Stimulated activated CD8-positive, alpha-beta memory T cell treated with anti-CD3 and anti-CD28 coated beads, Interleukin-7, amount 100 ng/mL, for 24 hours (primary cell): ENCODE measurements at places on chromosomes 2 and 18.

- no peak for DNase-seq
These were observed 101.5 kb upstream of the ODC1 start for GRCh38 chr2:10549621-10550020.

GRCh38 chr2:221596192-221596591 is 24.1 kb upstream of the EPHA4 start:
- DNase-seq = no peak

DNA sequence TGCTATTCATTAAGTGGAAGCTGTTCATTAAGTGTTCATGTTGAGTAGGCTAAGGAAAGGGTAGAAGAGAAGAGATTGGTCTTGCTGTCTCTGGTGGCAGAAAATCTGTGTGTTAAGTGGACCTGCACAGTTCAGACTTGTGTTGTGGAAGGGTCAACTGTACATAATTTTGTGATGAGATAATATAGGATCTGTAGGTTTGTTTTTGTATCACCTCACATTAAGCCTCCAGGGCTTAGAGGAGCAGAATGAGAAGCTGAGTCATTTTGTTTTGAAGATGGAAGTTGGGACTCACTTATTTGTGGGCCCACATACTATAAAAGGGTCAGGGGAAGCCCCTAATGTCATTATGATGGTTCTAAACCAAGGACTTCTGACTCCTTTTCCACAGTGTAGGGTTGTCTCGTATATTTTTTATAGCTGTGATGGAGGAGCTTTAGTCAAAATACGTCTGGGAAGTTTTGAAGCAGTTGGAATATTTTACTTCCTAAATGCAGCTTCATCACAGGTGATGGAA is 18.2 kb downstream of the PMS1 start:
- DNase-seq = no peak

GRCh38 chr2:230781130-230781797 is 68.6 kb downstream of the CAB39 start:
- no peak for DNase-seq

GRCh38 chr18:46060359-46060841 is 11.7 kb downstream of the PSTPIP2 start:
- no peak for DNase-seq

- no peak for DNase-seq
These were observed 37.8 kb downstream of the AGPS start for GRCh38 chr2:177430411-177430810.

DNA sequence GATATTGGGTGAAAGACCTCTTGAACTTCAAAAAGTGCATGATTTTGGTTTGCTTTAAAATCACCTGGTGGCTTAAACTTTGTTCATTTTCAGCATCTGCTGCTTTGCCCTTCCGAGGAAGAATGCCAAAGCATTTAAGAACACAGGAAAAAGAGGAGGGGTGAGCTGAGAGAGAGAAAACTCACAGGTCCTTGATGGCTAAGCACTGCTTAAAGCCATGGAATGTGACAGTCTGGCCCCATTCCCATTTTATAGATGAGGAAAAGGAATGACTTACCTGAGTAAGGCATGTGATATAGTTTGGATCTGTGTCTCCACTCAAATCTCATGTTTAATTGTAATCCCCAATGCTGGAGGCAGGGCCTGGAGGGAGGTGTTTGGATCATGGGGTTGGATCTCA is 58.1 kb downstream of the KCNS3 start:
- DNase-seq = no peak

DNA sequence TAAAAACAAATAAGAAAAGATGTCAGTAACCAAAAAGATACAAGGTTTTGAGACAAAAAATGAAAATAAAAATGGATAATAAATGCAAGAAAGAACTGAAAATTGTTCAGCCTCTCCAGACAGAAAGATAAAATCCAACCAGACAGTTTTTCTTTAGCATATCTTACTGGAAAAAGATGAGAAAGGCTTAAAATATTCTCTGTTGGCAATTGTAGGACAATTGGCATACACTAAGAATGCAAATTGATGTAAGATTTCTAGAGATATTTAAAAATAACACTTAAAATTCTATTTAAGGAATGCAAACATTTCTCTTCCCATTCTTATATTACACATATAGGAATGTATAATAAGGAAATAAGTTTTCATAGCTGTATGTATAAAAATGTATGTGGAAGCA is 590.6 kb downstream of the DSC3 start:
- DNase-seq = no peak

GRCh38 chr2:134167015-134167414 is 86.9 kb upstream of the MGAT5 start:
- no peak for DNase-seq

GRCh38 chr2:144759746-144760145 is 239.8 kb upstream of the ZEB2 start:
- no peak for DNase-seq

DNA sequence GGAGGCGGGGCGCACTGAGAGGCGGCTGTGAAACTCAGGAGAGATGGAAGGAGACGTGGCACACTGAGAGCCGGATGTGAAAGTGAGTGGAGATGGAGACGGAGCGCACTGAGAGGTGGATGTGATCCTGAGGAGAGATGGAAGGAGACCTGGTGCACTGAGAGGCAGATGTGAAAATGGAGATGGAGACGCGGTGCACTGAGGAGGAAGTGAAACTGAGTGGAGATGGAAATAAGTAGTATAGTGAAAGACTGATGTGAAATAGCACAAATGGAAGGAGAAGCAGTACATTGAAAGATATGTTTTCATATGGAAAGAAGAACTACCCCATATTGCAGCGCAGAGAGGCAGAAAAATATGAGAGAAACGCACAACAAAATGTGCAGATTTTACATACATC is 281.6 kb upstream of the RGPD4 start:
- DNase-seq = no peak

DNA sequence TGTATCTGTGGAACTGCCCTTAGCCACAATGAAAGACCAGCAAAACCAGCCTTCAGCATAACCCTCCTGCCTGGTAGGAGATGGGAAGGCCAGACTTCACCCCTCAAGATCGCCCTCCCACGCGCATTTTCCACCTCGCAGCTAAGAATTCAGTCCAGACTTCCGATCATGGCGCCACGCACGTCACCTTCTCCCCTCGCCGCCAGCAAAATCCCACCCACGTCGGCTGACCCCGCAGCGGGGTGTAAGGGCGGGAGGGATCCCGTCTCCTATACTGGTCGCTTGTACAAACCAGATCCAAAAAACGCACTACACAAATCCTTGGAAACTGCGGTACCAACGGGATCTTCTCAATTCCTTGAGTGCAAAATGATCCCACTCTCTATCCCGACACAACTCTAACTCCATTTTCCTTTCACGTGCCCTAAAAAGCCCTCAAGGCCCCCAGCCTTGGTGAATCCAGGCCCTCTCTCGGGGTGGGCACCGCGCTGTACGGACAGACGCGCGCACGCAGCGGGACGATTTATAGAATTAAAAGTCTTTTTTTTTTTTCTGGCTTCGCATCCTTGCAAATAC is 1.0 kb upstream of the BMPR2 start:
- DNase-seq = peak; percentile 8

DNA sequence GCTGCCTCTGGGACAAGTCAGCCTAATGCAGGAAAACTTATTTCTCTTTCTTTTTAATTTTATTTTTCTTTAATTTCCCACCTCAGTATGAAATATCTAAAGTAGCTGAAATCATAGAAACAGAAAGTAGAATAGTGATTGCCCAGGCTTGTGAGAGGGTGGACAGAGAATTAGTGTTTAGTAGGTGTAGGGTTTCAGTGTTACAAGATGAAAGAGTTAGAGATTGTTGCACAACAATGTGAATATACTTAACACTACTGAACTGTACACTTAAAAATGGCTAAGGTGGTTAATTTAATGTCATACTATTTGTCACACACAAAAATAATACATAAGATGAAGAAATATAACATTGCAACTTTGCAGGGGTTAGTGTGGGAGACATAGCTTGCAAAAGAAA is 80.8 kb downstream of the NAT8 start:
- no peak for DNase-seq

- no peak for DNase-seq
These were observed 42.7 kb downstream of the SFXN5 start for GRCh38 chr2:73028841-73029240.

DNA sequence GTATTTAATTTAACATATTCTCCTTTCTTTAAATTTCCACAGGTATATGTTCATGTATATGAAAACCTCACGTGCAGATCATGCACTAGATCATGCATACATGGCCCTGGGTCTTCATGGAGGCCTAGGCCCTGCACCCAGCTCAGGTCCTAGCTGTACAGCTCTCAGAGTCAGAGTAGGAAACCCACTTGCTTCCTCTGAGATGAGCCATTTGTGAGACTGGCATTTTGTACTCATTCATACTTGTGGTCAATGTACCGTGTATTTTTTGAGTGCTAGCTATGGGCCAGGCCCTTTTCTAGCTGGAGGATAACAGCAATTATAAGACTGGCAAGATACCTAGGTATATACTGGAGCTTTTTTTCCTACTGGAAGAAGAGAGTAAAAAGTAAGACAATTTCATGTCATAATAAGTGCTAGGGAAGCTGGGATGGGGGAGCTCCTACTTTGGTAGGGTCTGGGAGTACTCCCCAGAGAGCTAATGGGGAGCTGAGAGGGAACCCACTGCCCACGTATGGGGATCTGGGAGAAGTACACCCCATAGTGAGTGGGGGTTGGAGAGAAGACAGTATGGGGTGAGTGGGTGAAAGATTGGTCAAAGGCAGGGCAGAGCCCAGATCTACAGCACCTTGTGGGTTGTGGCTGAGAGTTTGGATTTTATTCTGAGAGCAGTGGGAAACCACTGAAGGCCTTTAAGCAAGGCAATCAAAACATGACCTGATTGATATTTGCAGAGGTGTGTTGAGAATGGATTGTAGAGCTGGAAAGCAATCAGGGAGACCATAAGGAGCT is 72.0 kb downstream of the POLE4 start:
- DNase-seq = no peak

DNA sequence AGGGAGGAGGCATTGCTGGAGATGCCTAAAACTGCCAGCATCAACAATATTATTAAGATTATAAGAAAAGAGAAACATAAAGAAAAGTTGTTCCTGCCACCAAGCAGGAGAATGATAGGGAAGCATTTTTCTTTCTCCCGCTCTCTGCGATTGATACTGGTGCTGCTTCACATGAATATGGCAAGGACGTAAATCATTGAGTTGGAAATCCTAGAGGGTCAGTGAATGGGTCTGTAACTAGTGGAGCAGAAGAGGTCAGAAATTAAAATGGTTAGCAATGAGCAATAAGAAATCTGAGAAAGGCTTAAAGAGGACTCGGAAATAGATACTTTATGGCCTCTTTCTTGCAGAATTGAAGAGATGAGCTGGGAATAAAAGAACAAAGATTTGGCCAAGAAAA is 631.7 kb downstream of the BCL11A start:
- no peak for DNase-seq

GRCh38 chr18:58953627-58954026 is 89.0 kb downstream of the ZNF532 start:
- DNase-seq = no peak
